ENCODE measurements at places on chromosomes 7 and 10. TPM values are rescaled to one million over a fixed set of nuclear protein-coding genes. Genes with fewer than 3 reads are reported as not detected.

GIMAP7 gene
- not detected for total RNA-seq

HOXA1 gene
- 3.6 TPM for total RNA-seq

ITGA8 gene
- not detected for total RNA-seq

ANKRD61 gene
- 0.50 TPM for total RNA-seq

ZNF800 gene
- total RNA-seq = 13.6 TPM

SNCG gene
- total RNA-seq = 6.6 TPM

EGR2 gene
- 0.86 TPM for total RNA-seq

ABI1 gene
- 68.2 TPM for total RNA-seq

RNF32 gene
- 1.2 TPM for total RNA-seq

SEPTIN7 gene
- total RNA-seq = 220 TPM

IDI2 gene
- total RNA-seq = not detected

GPR141 gene
- total RNA-seq = not detected

SEMA4G gene
- total RNA-seq = 7.2 TPM

FAM131B gene
- total RNA-seq = 0.36 TPM

CALHM3 gene
- total RNA-seq = 0.45 TPM

CUBN gene
- 0.25 TPM for total RNA-seq

BHLHA15 gene
- 0.66 TPM for total RNA-seq

LHFPL3 gene
- total RNA-seq = not detected

EIF5AL1 gene
- 2.3 TPM for total RNA-seq

SFRP4 gene
- 4.6 TPM for total RNA-seq

OPALIN gene
- not detected for total RNA-seq

NUDT1 gene
- total RNA-seq = 88.3 TPM

ETV1 gene
- total RNA-seq = 3.6 TPM

AKR1C8 gene
- 0.49 TPM for total RNA-seq

GATA3 gene
- 5.9 TPM for total RNA-seq

RASSF4 gene
- total RNA-seq = 1.5 TPM

NPY4R2 gene
- 30.4 TPM for total RNA-seq

SMARCD3 gene
- 12.4 TPM for total RNA-seq

LIPM gene
- not detected for total RNA-seq

SPDYE2B gene
- not detected for total RNA-seq

PVRIG gene
- not detected for total RNA-seq

CTBP2 gene
- 102 TPM for total RNA-seq

SUPV3L1 gene
- 38.7 TPM for total RNA-seq

FRMPD2 gene
- total RNA-seq = not detected

TMEM236 gene
- 0.08 TPM for total RNA-seq

NRCAM gene
- 71.2 TPM for total RNA-seq

Data from A549 treated with DMSO at 1 μM for 4 hours (cell line).